Activated CD4-positive, alpha-beta T cell treated with anti-CD3 and anti-CD28 coated beads for 36 hours (primary cell): ENCODE measurements at places on chromosomes 5 and 9. TPM values are rescaled to one million over a fixed set of nuclear protein-coding genes. Genes with fewer than 3 reads are reported as not detected.

DNA sequence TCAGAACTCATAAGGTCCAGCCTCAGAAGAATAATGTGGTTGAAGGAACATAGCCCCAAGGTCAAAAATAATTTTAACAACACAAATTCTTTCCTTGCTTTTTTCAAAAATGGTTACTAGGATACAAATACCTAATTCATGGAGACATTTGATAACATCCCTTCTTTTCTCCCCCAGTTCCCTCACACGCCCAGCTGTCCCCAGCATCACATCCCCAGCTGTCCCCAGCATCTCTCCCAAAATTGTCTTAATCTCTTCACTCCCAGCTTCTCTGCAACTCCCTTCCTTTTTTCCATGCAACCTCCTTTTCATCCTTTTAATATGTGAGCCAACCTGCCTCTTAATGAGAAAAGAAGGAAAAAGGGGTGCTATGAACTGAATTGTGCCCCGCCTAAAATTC lies 77.8 kb downstream of the FSTL4 start:
- H3K27ac ChIP-seq: no peak overlapping the region
- H3K27me3 ChIP-seq: peaks cover 13% of the 10 kb centered on the region
- H3K4me3 ChIP-seq: no peak overlapping the region
- no peak for DNase-seq

- no peaks in the 10 kb centered on the region for H3K36me3 ChIP-seq
- DNase-seq: no peak
- H3K27me3 ChIP-seq: no peaks in the 10 kb centered on the region
- H3K4me1 ChIP-seq: no peaks in the 10 kb centered on the region
- H3K4me3 ChIP-seq: no peak overlapping the region
Observed at GRCh38 chr5:17340819-17341218, 123.4 kb downstream of the BASP1 start.

DNA sequence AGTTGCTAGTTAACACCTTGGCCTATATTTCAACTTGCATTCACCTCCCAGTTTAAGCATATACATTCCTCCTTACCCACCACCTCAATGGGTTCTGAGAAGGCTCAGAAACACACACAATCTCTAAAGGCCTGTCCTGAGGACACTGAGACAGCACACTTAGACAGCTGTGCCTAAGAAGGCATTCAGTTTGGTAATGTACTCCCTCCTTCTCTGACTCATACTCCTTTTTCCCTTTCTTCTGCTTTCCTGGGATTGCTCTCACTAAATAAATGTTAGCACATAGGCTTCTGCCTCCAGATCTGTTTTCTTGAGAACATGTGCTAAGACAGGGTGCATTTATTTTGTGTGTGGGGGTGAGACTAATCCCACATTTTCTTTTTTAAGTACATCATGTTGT lies 456.8 kb upstream of the CDH6 start:
- H3K36me3 ChIP-seq: no peaks in the 10 kb centered on the region
- H3K4me3 ChIP-seq: no peak overlapping the region
- no peak overlapping the region for H3K27ac ChIP-seq
- no peak for DNase-seq

DNA sequence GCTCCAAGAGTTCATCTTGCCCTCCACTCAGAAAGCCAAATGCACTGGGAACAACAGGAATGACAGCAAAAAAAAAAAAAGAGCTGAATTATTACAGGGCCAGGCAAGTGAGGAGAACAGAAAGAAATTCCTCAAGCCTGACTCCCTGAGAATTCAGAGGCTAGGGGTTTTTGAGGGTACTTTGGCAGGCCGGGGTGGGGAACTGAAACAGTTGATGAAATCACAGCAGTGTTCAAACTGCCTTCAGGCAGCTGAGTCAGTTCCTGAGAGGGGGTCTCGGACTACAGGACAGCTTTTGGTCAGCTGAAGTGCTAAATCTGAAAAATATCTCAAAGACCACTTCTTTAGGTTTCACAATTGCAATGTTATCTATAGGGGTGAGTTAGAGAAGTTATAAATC lies 419.4 kb downstream of the SEMA5A start:
- DNase-seq: no peak
- no peaks in the 10 kb centered on the region for H3K36me3 ChIP-seq
- H3K4me1 ChIP-seq: no peaks in the 10 kb centered on the region
- no peaks in the 10 kb centered on the region for H3K27me3 ChIP-seq

GRCh38 chr9:90393365-90394152 lies 249.1 kb downstream of the DIRAS2 start:
- no peaks in the 10 kb centered on the region for H3K4me1 ChIP-seq
- no peak for DNase-seq
- H3K27me3 ChIP-seq: peaks cover 2% of the 10 kb centered on the region
- H3K4me3 ChIP-seq: no peak overlapping the region
- no peaks in the 10 kb centered on the region for H3K36me3 ChIP-seq
- no peak overlapping the region for H3K27ac ChIP-seq

GRCh38 chr5:58259685-58260152 lies 200.2 kb downstream of the PLK2 start:
- H3K36me3 ChIP-seq: no peaks in the 10 kb centered on the region
- H3K4me1 ChIP-seq: no peaks in the 10 kb centered on the region
- no peak overlapping the region for H3K27ac ChIP-seq
- no peak for DNase-seq
- H3K4me3 ChIP-seq: no peak overlapping the region

DNA sequence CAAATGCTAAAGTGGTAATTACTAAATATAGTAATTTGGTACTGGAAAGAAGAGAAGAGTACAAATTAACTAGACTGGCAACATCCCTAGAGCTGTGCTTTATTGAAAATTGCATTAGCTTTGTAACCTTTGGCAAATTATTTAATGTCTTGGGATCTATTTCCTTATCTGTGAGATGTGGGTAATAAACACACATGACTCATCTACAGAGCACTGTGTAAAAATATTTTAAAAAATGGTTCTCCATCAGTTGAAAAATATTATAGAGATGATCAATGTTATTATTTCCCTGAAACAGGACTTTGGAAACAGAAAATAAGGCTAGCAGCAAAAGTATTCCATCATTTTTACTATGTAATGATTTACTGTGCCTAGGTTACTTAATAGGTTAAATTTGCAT lies 1698.8 kb upstream of the CDH9 start:
- H3K4me3 ChIP-seq: no peak overlapping the region
- no peaks in the 10 kb centered on the region for H3K27me3 ChIP-seq
- DNase-seq: no peak
- no peaks in the 10 kb centered on the region for H3K36me3 ChIP-seq
- no peaks in the 10 kb centered on the region for H3K4me1 ChIP-seq
- H3K27ac ChIP-seq: no peak overlapping the region

DNA sequence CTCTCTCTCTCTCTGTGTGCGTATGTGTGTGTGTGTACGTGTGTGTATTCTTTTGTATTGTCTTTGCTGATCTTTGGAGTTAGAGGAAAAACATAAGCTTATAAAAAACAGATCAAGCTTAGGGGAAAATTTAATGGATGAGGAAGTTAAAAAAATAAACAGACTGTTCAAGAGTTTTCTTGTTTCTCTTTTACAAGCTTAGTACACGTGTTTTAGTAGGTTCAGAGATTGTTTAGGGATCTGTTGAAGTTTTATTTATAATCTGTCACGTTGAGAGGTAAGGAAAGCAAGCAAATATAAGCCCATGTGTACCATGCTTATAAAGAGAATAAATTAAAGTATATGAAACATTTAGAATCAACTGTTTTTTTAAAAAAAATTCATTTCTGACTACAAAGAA lies 1470.3 kb upstream of the NUDT12 start:
- H3K27ac ChIP-seq: no peak overlapping the region
- no peak for DNase-seq
- H3K36me3 ChIP-seq: no peaks in the 10 kb centered on the region

DNA sequence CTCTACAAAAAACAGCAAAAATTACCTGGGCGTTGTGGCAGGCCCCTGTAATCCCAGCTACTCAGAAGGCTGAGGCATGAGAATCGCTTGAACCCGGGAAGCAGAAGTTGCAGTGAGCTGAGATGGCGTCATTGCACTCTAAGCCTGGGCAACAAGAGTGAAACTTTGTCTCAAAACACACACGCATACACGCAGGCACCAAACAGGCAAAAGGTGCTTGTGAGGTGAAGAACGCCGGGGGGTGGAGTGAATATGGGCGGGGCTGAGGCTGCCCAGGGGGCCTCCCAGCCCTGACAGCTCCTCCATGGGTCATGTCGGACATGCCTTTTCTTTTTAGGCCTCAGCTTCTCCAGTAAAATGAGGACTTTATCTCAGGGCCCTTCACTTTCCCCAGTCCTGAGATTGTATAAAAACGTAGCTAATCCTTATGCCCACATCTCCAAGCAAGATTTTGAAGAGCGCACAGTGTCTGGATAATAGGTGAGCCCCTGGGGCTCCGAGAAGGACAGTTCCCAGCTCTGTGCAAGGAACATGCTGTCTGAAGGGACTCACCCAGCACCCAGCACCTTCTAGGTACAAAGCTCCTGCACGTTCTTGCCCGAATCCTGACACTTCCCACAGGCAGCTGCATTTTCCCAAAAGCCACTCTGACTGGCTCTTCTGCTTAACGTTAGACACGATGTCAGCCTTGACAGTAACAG lies 168.3 kb downstream of the COL23A1 start:
- H3K27me3 ChIP-seq: peaks cover 5% of the 10 kb centered on the region
- DNase-seq: no peak
- no peak overlapping the region for H3K27ac ChIP-seq
- H3K36me3 ChIP-seq: no peaks in the 10 kb centered on the region
- H3K4me1 ChIP-seq: peaks cover 4% of the 10 kb centered on the region

DNA sequence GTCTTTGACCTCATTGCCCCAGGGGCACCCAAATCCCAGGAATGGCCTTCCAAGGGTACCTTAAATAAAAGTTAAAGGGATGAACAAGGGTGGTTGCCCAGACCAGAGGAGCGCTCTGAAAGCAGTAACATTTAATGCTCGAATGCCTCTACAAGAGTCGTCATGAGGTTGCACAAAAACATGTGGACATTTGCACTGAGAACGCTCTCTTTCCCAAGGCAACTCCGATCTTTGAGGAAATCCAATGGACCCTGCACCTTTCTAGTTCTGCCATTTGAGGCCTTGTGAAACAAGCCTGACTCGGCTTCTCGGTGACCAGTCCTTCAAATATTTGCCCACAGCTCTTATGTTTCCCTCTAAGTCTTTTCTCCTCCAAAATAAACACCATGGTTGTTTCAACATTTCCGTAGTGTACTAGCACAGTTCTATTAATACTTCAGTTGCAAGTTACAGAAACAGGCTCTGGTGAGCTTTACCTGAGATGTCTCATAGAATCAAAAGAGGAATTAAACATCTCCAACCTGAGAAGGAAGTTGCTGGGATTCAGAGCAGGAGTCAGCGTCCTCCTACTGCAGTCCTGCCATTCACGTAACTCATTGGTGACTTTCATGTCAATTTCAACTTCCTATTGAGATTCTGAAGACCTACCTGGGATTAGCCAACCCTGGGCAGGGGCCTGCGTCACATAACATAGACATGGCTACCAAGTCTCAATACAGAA lies 168.8 kb upstream of the RAI14 start:
- H3K4me3 ChIP-seq: no peak overlapping the region
- no peak for DNase-seq
- peaks cover 4% of the 10 kb centered on the region for H3K4me1 ChIP-seq
- peaks cover 31% of the 10 kb centered on the region for H3K27me3 ChIP-seq
- H3K36me3 ChIP-seq: no peaks in the 10 kb centered on the region

Gene PRUNE2
- 0.57 TPM for total RNA-seq

Gene SLC25A2
- total RNA-seq: 0.27 TPM

Gene SPATA31C1
- not detected for total RNA-seq

Gene TRAF1
- total RNA-seq: 113 TPM

Gene PCDHGB5
- total RNA-seq: 0.09 TPM

Gene TMEM174
- not detected for total RNA-seq

Gene MARVELD2
- total RNA-seq: 0.58 TPM
